ENCODE measurements at places on chromosomes 2 and 18.

DNA sequence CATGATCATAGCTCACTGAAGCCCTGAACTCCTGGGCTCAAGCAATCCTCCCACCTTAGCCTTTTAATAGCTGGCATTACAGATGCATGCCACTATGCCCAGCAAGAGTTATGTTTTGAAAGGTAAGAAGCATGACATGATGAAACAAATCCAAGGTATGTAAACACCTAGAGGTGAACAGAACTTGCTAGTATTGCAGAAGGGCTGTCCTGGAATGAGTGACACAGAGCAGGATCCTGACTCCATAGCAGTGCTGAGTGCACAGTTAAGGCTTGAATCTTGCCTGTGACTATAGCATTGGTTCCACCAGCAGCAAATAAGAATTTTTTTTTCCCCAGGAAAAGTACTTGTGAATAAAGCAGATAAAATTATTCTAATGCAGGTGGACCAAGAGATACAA, 309.5 kb downstream of the PIK3C3 start:
- DNase-seq: no peak

DNA sequence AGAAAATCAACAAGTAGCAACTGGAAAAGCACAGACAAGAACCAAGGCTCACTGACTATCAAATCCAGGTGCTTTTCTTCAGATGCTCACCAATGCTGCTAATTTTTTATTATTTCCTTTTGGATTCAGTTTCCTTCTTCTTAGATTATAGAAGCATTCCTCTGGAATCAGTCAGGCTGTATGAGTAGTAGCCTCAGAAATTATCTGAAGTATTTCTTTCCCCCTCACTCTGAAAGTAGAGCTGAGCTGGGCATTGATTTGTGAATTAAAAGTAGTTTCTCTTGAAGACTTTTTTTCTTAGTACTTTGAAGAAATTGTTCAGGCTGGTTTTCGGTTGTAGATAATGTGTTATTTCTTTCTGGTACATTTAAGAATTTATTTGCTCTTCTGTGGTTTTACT, 273.7 kb downstream of the NOL4 start:
- DNase-seq: peak; percentile 30

DNA sequence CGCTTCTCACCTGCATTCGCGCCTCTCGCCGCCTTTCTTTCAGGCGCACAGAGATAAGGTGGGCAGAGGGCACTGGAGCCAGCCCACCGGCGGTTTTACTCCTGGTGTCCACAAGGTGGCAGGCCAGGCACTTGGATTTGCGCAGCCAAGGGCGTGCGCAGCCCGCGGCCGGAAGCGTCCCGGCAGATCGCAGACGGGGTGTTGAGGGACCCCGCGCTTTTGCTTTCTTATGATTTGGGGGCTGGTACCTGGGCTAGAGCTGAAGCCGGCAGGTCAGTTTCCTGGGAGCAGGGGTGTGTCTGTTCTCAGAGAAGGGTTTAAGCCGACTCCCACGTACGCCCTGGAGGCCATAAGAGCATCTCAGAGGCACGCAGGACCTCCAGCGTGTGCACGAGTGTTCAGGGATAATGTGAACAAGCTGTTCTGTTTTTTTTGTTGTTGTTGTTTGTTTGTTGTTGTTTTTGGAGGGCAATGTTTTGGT, 305.6 kb upstream of the CXCR4 start:
- DNase-seq: peak; percentile 55

GRCh38 chr2:78061301-78061700, 539.1 kb upstream of the LRRTM4 start:
- no peak for DNase-seq

DNA sequence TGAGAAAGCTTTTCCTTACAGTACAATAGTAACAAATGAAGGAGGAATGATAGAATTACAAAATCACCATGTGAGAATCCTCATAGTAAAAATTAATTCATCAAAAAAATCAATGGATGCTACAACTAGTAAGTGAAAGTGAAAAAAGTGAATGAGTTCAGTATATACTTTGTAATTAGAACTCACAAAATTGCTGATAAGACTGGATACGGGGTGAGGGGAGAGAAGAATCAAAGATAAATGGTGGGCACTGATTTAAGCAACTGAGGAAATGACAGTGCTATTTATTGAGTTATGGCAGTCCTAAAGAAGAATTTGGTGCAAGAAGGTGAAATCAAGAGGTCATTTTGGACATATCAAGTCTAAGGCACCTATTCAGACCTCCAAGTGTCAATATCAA, 20.6 kb downstream of the OLA1 start:
- DNase-seq: no peak

- no peak for DNase-seq
Observed at GRCh38 chr2:3867469-3867868, 164.1 kb downstream of the DCDC2C start.

DNA sequence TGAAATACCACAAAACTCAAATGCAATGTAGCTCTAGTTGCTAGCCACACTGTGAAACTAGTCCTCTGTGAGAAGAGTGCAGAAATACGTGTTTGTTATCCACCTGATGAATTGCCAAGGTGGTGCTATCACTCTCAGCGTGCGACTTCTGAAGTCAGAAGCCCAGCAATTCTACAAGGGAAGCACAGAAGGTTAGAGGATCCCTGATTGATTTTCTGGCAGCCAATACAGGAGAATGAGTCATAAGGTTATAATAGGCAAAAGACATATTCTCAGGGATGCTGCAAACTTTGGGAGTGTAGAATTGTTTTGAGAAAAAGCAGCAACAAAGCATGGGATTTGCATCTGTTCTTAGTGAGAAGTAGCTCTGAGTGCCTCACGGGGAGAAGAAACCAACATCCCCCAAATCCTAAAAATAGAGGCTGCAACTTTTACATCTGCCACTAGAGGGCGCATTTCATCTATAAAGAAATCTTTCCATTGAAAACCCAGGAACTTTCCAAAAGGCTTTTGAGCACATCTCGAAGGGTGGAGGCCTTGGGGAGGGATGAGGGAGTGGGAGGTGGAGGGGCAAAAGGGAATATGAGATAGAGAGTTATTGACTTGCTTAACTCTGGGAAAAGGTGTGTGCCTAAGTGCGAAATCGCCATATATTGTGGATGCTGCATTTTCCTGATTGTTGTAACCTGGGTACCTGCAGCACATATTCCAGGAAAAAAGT, 78.0 kb downstream of the TMEM182 start:
- peak; percentile 23 for DNase-seq

- DNase-seq: no peak
Observed at GRCh38 chr2:8406271-8406670, 275.6 kb upstream of the ID2 start.

DNA sequence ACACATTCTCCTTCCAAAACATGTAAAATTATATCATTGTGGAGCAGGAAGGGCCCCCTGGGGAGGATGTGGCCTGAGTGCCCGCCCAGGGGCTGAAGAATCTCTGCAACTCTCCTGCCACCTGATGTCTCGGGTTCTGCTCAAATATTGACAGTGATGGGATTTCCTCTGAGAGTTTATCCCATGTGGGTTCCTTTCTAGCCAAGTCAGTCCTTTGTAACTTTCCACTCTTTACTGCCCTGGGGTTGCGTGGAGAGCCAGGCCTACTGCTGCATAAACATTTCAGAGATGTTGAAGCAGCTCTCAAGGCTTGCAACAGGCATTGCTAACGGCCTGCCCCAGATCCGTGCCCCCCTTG, 4.0 kb upstream of the RAB17 start:
- no peak for DNase-seq

DNA sequence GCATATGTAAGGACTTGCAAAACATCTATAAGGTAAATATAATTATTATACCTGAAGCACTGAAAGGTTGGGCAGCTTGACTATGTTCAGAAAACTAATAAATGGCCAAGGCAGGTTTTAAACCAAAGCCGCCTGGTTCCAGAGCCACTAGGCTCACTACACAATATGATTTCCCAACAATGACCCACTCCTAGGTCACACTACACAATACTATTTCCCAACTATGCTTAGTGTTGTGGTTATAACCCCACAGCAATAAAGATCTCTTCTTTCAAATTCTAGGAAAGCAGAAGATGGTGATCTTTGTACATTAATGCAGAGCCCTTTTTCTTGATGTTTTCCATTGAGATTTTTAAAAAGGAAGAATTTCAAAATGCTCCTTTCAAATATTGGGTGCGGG, 180.4 kb downstream of the CYRIA start:
- no peak for DNase-seq

- no peak for DNase-seq
Observed at GRCh38 chr2:187194049-187194448, 254.0 kb downstream of the CALCRL start.

- no peak for DNase-seq
Observed at GRCh38 chr2:98693477-98693876, 37.5 kb downstream of the MGAT4A start.

- DNase-seq: no peak
Observed at GRCh38 chr18:75840131-75840530, 412.6 kb upstream of the SMIM21 start.

DNA sequence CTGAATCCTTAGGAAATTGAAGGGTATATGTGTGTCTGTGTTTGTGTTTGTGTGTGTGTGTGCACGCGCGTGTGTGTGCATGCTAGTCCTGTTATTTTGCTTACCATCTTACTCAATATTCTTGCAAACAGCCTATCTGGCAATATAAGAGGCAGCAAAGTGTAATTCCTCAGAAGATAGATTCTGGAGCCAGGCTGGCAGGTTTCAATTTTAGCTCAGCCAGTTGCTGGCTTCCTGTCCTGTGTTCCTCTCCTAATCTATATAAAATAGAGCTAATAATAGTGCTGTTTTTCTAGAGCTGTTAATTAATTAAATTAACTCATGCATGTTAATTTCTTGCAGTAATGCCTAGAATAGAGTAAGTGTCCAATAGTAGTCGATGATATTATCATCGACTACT, 256.2 kb downstream of the PIK3C3 start:
- DNase-seq: no peak

DNA sequence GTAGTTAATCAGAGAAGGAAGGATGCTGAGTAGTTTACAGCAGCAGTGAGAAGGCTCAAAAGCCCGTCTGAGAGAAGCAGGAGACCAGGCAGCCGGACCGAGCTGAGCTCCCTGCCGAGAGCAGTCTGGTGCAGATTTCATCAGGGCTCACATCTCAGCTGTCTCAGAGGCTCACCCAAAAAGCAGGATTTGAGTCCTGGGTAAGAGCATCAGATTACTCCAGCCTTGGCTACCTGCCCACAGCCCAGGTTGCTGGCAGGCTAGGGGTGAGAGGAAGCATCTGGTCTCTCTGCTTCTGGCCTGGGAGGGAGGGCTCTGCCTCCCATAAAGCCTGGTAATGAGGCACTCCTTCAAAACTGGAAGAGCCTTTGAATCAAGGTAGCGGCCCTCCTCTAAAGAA, 140.5 kb downstream of the ST6GAL2 start:
- DNase-seq: no peak

DNA sequence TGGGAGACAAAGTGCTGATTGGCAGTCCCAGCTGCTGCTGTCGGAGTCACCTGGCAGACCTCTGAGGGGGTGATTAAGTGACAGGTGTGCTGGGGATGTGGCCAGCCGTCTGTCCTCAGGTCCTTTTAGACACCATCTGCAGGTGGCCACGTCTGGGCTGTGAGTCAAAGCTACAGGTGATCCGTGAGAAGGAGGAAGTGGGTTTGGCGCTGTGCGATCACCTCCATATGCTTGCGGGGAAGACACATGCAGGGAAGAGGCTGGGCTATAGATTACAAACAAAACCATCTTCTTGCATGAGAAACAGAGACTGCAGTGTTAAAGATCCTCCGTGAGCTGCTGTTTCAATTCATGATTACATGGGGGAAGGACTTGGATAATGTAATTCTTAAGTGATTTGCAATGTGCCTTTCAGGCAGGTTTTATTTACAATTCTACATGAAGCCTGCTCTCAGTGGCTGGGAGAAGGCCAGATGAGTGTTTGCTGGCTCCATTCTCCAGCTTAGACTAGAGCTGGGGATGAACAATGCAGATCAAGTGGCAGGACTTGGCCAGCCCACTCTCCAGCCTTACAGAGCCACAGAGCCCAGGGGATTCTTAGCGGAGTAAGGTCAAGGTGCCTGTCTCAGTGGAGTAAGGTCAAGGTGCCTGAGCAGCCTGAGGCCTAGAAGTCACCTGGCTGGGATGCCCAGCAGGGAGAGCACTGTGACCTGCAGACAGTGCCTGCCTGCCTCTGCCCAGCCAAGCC, 87.8 kb downstream of the LYPD1 start:
- peak; percentile 22 for DNase-seq

- no peak for DNase-seq
Observed at GRCh38 chr18:35466815-35467623, 30.7 kb downstream of the INO80C start.

DNA sequence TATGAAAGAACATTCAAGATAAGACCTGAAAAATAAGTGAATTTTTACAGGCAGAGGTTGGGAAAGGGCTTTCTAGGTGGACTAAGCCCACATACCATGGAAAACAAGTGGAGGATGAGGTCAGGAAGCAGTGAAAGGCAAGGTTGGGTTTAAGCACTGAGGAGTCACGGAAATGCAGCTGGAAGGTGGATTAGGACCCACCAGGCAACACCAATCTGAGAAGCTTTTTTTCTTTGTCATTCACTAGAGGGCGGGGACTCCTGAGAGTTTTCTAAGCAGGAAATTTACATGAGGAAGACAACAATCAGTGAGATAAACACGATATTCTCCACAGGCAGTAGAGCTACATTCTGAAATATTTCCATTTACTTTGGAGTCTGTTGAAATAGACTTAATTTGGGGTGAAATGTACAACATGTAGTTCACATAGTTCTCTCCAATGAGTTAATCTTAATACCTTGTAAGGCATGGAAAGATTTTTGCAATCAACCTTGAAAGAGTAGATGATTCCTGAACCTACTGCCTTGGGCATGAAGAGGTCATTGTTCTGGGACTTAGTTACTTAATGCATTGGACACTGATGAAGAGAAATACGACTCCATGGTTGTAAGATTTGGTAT, 40.7 kb downstream of the VIT start:
- DNase-seq: no peak

DNA sequence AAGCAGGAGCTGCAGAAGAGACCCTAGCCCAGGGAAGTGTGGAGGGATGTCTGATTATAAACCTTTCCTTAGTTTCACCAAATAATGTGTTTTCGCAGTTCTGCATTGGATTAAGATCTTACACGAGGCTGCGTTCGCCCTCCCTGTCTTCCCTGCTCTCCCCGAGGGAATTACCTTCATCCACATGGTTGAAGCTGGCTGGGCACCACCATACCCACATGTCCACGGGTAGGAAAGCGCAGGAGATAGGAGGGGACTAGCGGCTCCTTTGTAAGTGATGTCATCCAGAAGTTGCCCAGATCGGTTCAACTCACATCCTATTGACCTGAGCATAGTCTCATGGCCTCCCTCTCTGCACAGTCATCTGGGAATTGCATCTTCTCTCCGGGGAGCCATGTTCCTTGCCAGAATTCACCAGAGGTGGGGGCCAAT, 1.1 kb downstream of the TTL start:
- peak; percentile 76 for DNase-seq

GRCh38 chr2:24830351-24830750, 37.1 kb downstream of the CENPO start:
- DNase-seq: peak; percentile 42

DNA sequence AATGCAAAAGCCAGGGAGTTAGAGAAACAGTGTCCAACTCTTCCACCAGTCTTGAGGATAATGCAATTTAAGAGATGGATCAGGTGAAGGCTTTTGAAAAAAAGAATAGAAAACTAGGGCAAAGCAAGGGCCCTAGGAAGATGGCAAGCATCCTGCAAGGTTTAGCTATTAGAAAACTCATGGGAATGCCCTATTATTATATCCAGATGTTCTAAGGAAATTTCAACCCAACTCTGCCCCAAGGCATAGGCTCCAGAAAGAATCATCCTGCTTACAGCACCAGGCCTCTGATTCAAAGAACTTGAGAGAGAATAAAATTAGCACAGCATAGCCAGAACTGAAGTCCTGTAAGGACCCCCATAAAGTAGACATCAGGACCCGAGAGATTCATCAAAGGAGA, 68.1 kb downstream of the EN1 start:
- DNase-seq: no peak
